ENCODE measurements at places on chromosomes 3 and 15.
A peak's percentile ranks its signal among the peaks of the same experiment; 100 is the strongest.

DNA sequence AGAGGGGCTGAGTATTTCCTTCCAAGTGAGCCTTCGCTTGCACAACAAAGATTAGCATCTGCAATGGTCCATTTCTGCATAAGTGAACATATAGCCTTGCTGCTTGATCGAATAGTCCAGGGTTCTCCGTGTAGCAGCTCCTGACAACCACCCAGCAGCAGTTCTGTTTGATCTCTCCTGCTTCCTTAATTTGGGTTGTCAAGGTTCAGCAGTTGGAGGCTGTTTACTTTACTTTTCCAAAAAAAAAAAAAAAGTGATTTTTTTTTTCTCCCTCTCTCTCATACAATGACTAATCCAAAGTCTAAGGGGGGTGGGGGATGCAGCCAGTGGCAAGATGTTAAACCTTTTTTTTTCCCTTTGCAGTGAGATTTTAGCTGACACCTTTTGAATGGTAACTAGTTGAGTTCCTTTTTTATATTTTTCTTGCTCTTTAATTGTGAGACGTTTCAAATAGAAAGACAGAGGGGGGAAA lies 3.6 kb downstream of the FOXP1 start:
- DNase-seq, result peak; percentile 24

DNA sequence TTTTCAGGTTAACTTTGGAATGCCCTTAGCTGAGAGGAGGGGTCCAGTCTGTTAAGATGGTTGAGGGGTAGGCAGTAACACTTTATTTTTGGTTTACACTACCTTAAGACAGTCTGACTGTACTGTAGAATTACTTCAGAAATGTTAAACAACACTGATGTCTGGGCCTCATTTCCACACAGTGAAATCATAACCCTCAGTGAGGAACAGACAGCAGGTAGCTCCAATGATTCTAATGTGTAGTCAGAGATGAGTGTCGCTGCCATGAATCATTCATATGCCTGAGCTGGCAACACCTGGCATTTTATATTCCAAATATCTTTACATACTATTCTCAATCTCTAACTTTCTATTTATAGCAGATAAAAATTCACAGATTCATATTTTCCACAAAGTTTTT lies 37.3 kb upstream of the POU1F1 start:
- no peak for DNase-seq

GRCh38 chr15:101543431-101543830 lies 53.9 kb upstream of the PCSK6 start:
- DNase-seq, result no peak

GRCh38 chr15:75451202-75451673 lies 252 bp downstream of the SIN3A start:
- DNase-seq, result no peak

GRCh38 chr3:179276001-179276400 lies 25.1 kb upstream of the KCNMB3 start:
- DNase-seq, result no peak

GRCh38 chr3:133330065-133330464 lies 69.8 kb upstream of the BFSP2 start:
- no peak for DNase-seq

GRCh38 chr3:122102191-122102935 lies 47.2 kb downstream of the CD86 start:
- DNase-seq, result peak; percentile 38

DNA sequence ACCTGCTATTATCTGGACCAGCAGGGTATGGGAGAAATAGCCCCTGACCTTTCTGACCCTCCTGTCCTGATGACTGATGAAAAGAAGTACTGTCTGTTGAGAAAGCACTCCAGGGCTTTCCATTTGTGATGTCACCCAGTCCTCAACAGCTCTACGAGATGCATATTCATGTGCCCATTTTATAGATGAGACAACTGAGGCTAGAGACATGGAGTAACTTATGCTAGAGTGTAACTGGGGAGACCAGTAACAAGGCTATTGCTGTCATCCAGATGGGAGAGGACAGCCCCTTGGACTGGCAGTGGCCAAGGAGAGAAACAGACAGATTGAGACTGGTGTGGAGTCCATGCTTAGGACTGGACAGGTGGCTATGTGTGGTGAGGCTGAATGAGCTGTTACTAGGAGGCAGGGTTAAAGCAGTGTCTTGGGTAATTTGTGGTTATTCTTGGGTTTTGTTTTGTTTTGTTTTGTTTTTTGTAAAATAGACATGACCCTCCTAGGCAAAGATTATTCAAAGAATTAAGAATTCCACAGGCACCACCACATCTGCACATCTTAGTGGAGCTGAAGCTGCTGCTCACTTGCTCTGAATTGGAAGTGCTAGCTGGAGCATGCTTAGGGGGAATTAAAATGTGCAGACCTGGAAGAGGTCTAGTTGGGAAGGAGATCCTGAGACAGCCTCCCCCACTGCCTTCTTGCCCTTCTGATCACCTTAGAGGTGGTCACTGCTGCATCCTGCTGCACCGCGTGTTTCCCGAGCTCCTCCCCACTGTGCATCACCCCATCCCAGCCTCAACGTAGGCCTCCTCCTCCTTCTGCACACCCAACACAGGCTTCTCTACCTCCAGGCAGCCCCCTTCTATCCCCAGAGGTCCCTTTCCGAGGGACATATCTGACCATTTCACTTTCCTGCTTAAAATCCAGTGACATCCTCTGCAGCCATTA lies 8.4 kb downstream of the HRH1 start:
- no peak for DNase-seq

GRCh38 chr3:15453501-15453900 lies 26.1 kb downstream of the EAF1 start:
- no peak for DNase-seq

- no peak for DNase-seq
Observed at GRCh38 chr15:85614059-85614458, 180.7 kb downstream of the KLHL25 start.

GRCh38 chr3:188832961-188833721 lies 338.6 kb upstream of the TPRG1 start:
- DNase-seq, result no peak

GRCh38 chr15:64282701-64283100 lies 73.3 kb downstream of the CSNK1G1 start:
- DNase-seq, result no peak

DNA sequence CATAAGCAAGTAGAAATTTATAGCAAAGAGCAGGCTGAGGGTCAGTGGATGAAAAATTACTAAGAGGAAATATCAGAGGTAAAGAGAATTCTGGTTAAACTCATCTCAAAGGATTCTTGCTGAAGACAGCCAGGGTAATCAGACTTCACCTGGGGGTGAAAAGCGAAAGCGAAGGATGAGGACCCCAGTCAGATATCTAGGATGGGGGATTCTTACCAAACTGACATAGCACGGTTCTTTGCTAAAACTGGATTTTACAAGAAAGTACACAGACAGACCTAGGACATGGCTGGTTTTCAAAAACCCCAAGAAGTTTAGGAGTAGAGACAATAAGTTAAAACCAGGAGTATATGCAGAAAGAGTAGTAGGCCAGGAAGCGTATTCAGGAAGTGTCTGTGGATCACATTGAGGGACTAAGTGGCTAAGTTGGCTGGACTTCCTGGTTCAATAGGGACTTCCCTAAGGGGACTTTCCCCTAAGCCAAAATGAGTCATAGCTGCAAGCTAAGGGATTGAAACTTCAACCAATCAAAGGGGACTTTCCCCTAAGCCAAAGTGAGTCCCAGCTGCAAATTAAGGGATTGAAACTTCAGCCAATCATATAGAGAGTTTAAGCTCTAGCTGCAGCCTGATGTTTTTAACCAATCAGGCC lies 2.4 kb upstream of the CFAP91 start:
- peak; percentile 30 for DNase-seq

DNA sequence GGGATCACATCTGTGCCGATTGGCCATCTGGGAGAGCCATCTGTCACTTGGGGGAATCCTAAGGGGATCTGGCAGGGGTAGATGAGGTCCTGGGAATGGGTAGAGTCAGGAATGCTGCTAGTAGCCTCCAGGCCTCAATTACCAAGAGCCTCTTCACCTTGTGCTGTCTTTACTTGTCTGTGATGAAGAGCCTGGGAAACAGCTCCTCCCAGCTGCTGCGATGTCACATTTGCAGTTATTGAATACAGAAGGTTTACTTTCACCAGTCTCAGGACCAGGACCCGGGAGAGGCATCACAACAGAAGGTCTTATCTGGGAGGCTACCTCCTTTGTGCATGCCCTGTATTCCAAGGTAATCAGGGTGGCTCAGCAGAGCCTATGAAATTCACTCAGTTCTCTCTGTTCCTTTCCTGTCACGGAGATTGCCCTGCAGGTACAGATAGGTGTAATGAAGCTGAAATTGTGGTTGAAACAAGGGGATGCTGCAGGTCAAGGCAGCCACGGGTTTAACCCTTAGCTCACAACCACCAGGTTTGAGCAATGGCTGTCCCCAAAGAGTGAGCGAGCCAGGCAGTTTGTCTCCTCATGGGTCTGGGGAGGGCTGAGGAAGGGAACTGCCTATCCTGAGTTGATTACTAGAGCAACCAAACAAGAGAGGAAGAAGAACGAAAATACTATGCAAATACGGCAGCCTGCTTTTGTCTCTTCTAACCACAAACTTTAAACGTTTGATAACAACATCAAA lies 298.9 kb upstream of the RORA start:
- no peak for DNase-seq

DNA sequence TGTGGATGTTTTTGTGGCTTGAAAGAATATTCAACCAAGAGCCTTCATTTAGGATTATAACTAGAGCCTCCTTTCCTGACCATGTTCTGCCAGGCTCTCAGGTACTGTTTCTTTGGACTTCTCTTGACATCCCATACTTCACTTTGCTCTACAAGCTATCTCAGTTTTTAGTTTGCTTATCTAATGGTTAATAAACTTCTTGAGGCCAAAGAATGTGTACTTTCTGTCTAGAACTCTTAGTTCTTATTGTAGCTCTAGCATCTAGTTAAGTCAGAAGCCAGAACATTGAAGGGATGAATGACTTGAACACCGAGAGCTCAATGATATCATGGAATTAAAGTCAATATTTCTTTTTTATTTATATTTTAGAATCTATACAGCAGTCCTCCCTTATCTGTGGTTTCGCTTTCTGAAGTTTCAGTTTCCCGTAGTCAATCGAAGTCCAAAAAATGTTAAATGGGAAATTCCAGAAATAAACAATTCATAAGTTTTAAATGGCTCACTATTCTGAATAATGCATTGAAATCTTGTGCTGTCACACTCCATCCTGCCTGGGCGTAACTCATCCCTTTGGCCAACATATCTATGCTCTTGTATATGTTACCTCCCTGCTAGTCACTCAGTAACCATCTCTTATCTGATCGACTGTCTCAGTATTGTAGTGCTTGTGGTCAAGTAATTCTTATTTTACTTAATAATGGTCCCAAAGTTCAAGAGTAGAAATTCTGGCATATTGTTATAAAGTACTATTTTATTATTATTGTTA lies 368.6 kb upstream of the RBMS3 start:
- no peak for DNase-seq

DNA sequence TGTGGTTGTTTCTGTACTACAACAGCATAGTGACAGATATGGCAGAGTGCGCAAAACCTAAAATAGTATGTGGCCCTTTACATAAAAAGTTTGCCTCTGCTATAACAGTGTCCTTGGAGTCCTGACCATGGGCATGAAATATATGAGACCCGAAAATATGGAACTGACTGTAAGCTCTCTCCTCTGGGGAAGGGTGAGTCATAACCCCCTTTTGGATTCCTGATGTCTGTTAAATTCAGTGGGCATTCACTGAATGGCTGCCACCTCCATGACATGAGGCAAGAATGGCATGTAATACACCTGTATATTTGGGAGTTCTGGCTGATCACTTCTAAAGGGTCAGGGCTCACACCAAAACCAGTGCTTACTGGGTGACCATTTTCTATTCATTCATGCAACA lies 6.1 kb downstream of the TBC1D2B start:
- no peak for DNase-seq

DNA sequence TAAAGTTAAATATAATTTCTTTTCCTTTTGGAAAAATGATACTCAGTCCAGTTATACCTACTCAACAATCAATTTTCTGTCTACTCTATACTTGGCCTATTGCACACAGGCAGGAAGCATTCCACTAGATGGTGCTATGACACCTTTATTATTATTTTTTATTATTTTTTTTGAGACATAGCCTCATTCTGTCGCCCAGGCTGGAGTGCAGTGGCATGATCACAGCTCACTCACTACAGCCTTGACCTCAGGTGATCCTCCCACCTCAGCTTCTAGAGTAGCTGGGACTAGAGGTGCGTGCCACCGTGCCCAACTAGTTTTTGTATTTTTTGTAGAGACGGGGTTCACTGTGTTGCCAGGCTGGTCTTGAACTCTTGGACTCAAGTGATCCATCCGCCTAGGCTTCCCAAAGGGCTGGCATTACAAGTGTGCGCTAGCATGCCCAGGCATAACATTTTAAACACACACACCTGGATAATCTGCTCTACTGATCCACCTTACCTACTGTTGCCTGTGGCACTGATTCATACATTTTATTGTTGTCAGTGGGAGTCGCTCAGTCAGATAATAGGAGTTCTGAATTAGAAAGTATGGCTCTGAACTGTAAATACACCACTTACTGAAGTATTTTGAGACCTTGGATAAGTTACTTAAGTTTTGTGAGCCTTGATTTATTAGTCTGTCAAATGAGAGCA lies 56.2 kb downstream of the EIF3J start:
- no peak for DNase-seq

DNA sequence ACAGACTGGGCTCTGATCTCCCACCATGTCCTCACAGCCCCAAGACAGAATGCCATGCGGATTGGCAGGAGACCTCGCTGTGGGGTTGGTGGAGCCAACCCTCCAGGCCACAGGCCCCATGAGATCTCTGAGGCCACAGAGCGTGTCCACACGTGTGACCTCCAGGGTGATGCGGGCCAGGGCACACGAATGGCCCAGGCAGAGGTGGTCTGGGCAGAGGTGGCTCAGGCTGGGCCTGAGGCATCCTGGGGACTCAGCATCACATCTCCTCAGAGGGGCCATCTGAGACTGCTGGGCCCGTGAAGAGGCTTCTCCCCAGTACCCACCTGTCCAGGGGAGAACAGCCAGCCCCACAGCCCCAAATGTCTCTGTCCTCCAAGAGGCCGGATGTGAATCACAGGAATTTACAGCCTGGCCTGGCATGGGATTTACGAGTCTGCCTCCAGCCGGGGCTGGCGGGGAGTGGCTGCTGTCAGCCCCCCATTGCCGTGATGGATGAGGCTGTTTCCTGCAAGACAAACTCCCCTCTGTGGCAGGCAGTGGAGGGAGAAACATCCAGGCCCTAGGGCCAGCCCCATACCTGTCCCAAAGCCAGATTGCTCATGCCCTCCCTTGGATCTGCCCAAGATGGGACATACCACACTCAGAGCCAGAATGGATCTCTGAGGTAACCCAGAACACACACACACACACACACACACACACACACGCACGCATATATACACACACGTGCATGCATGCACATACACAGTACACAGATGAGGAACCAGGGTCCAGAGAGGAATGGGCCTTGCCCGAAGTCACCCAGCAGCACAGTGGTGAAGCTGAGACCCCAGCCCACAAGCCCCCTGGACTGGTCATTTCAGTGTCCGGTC lies 208.3 kb downstream of the TBC1D2B start:
- DNase-seq, result no peak
